ENCODE measurements at places on chromosomes 2 and 18. TPM values are rescaled to one million over a fixed set of nuclear protein-coding genes. Genes with fewer than 3 reads are reported as not detected.
A peak's percentile ranks its signal among the peaks of the same experiment; 100 is the strongest.

DNA sequence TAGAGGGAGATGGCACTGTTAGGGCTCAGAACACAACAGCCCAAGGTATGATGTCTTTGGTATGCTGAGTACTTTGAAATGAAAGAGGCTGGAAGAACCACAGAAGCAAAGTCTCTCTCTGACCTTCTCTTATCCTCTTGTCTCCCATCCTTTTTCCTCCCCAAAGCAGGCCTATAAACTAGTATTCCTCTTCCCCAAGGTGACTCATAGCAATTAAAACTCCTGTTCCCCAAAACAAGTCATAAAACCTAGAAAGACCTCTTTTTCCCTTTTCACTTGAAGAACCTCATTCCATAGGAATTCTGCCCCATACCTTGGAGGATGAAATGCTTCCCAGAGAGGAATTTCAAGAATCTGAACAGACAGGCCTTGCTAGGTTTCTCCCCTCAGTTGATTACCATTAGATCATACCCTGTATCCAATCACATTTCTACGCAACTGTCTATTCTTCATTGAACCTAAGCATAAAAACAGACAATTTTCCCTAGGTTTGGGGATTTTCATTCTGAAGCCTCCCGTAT, 25.7 kb downstream of the MDH1 start:
- peak; percentile 13 for DNase-seq

DNA sequence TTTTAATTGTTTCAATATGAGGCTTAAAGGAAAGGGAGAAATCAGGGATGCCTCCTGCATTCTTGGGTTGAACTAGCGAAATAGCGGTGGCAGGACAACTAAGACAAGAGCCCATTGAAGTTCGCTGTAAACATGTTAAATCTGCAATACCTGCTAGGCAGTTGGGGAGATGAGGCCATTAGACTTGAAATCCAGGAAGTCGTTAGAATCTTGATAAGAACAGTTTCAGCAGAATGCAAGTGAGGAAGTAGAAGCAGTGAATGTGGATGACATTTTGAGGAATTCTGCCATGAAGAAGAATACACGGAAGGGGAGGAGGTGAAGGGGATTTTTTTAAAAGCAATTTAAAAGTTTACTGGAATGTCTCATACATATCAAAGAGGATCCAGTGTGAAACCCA, 109.7 kb downstream of the LPIN1 start:
- no peak for DNase-seq

GRCh38 chr2:27085673-27086089, 891 bp upstream of the KHK start:
- peak; percentile 85 for DNase-seq

GRCh38 chr2:160289126-160289525, 89.1 kb upstream of the ITGB6 start:
- DNase-seq = no peak

Gene ZBTB7C
- polyA plus RNA-seq = 0.10 TPM

Gene OTOF
- 0.05 TPM for polyA plus RNA-seq

Gene RAB31
- polyA plus RNA-seq = 20.5 TPM

All from A549 (cell line).